Amniotic epithelial cell (primary cell): ENCODE measurements at places on chromosomes 1 and 21.
A peak's percentile ranks its signal among the peaks of the same experiment; 100 is the strongest.

- no peak for DNase-seq
Observed at GRCh38 chr1:62516600-62516999, 79.8 kb downstream of the USP1 start.

GRCh38 chr1:183783342-183783741 lies 21.6 kb upstream of the RGL1 start:
- peak; percentile 49 for DNase-seq

GRCh38 chr1:14367451-14367850 lies 231.0 kb upstream of the KAZN start:
- no peak for DNase-seq

GRCh38 chr1:200624679-200625335 lies 4.3 kb upstream of the KIF14 start:
- DNase-seq, result no peak

DNA sequence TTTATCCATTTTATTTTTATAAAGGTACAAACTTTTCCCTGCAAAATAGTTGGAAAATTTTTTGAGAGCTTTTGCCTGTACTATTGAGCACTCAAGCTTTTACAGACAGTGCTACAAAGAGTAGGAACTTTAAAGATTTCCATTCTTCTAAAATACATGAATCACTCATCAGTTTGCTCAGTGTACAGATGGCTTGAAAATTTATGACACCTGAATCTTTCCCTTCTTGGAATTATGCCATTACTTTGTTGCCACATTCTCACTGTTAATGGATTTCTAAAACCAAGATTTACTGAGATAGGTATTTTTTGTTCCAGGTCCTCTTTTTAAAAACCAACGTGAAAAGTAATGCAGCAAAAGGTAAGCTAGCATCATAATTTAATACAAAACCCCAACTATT lies 76.0 kb downstream of the GPATCH2 start:
- peak; percentile 20 for DNase-seq

- no peak for DNase-seq
Observed at GRCh38 chr1:111496398-111496797, 7.0 kb downstream of the ADORA3 start.

DNA sequence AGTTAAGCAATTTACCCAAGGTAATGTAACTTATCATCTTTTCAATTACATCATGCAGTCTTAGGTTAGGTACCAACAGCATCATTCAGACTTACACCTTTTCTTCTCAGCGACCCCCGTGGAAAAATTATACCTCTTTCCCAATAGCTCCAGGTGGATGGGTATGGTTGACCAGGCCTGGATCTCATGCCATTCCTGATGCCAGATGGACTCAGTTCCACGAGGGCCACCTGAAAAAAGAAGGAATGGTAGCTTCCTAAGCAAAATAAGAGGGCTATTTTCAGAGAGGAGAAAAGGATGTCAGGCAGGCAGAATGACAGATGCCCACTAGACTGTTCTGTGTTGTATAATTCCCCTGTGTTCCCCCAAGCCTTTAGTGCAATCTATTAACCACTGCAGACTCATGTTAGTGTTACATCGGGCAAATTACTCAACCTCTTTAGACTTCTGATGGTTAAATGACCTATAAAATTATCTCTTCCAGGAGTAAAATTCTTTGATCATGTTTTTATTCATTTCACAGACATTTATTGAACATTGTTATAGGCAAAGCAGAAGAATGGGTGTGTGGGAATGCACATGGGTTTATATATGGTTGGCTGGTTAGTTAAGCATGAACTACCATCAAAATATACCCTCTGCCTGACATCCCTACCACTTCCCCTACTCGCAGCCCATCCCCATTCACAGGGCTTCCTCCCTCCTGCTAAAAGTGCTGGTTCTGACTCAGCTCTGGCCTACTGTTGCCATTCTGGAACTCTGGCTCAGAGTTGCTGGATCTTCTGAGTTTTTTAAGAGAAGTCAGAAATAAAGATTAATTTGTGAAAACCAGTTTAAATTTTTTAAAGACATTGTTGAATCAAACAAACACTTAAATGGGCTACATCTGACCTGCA lies 10.6 kb upstream of the MYSM1 start:
- DNase-seq, result no peak

DNA sequence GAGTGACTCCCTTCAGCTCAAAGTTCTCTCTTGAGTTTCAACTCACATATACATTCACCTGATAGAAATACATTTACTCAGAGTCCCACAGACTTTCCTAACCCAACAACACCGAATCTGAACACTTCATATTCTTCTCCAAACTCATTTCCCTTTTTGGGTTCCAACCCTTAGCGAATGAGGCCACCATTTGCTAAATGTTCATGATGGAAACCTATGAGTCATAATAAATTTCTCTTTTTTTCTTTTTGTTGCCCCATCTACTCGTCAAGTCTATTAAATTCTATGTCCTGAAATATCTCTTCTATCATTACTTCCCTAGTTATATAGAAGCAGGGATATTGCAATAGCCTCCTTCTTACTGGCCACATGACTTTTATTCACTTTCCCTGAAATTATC lies 100.1 kb downstream of the HLX start:
- DNase-seq, result no peak

- DNase-seq, result no peak
Observed at GRCh38 chr1:25036117-25036546, 106.1 kb upstream of the RUNX3 start.

- DNase-seq, result no peak
Observed at GRCh38 chr1:107430540-107431228, 289.8 kb downstream of the NTNG1 start.

- no peak for DNase-seq
Observed at GRCh38 chr1:1950940-1951339, 31.9 kb upstream of the TMEM52 start.

GRCh38 chr1:209815490-209815889 lies 9.5 kb upstream of the IRF6 start:
- no peak for DNase-seq

GRCh38 chr1:205483372-205483771 lies 21.1 kb upstream of the CDK18 start:
- DNase-seq, result no peak

GRCh38 chr1:180988253-180988752 lies 34.4 kb downstream of the STX6 start:
- DNase-seq, result peak; percentile 51

- DNase-seq, result no peak
Observed at GRCh38 chr1:78068681-78069283, 23.0 kb downstream of the GIPC2 start.

DNA sequence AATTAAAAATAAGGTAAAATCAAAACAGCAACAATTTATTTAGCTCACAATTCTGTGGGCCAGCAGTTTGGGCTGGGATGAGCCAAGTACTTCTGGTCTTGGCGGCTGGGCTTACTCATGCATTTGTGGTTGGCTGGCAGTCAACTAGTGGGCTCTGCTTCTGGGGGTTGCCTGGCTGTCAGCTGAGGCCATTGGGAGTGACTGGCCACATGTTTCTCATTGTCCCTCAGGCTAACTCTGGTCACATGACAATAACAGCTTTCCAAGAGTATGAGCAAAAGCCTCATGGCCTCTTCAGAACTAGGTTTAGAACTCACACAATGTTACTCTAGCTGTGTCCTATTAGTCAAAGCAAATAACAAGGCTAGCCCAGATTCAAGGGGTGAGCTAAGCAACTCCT lies 15.6 kb upstream of the CHIA start:
- no peak for DNase-seq

DNA sequence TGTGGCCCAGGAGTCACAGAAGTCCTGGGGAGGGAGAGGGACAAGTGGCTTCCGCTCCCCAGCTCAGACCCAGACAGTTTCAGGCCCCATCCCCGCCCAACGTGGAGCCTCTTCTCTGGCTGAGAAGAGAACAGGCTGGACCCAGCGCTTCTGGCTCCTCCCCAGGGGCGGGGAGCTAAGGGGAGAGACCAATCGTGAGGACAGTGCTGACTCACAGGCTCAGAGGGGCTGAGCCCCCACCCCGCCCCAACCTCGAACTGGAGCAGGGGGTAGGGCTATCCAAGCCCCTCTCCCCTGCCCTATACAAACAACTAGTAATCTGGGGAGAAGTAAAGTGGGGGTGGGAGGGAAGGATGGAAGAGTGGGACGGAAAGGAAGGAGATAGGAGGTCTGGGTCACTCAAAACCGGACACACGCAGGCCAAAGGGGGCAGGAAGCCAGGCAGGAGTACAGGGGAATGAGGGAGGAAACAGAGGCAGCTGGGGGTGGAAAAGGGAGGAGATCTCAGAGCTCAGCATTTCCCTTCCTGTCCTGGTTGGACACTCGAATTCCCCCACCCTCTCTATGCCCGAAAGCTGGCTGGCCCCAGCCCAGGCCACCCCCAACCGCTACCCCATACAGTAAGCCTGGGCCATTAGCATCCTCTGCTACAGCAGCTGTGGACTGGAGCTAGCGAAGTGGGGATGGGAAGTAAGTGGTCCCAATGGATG lies at the start of gene SHC1:
SHC1 (minus strand) TSS at position 117 of the 710 bp plus-strand sequence. CDS start 221 bp downstream, outside the sequence.
- DNase-seq, result peak; percentile 86

GRCh38 chr21:31332525-31332924 lies 11.5 kb downstream of the TIAM1 start:
- DNase-seq, result no peak

GRCh38 chr1:228554107-228554506 lies 66.9 kb downstream of the RNF187 start:
- no peak for DNase-seq

DNA sequence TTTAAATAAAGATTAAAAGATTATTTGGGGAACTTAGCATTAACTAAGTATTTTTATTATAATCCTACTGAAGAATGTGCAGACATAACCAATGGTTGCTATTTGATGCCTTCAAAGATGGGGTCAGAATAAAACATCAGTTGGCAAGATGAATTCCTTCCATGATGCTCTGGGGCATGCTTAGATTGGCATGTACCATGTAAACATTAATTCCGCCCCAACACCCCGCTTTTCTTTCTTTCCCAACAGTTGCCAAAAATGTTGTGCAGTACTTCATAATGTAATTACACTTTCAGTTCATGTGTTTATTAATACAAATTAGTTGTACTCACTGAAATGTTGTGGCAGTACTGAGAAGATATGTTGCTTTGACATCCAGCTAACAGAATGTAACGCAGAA lies 82.6 kb downstream of the SPAG17 start:
- DNase-seq, result no peak

DNA sequence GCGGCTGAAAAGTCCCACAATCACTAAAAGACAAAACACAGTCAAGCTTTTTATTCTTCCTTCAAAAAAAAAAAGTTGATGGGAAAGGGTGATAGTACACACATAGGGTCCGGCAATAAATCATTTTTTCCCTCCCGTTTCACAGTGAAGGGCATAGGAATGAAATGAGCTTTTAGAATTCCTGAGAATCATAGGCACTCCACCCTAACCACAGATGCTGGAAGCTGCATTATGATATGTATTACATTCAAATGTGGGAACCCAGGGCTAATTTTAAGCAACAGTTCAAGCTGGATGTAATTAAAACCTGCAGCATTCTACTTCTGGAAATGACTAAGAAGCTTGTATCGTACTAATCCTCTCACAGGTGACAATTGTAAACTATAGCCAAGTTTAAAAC lies 75.7 kb upstream of the KCNJ15 start:
- DNase-seq, result peak; percentile 61

DNA sequence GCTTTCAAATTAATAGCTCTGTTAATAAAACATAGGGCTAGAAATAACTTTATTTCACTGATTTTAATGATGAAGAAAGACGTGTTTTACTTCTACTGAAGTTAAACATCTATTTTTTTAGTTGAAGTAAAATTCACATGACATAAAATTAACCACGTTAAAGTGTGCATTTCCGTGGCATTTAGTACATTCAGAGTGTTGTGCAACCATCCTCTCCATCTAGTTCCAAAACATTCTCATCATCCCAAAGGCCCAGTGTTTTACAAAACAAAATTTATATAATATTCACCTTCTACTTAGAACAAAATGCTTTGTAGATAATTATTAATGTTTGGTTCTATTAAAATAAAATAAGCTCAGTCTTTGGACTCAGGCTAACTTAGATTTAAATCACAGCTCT lies 108.5 kb upstream of the GNG12 start:
- peak; percentile 43 for DNase-seq

GRCh38 chr1:219629296-219629880 lies 16.5 kb upstream of the ZC3H11B start:
- DNase-seq, result no peak

DNA sequence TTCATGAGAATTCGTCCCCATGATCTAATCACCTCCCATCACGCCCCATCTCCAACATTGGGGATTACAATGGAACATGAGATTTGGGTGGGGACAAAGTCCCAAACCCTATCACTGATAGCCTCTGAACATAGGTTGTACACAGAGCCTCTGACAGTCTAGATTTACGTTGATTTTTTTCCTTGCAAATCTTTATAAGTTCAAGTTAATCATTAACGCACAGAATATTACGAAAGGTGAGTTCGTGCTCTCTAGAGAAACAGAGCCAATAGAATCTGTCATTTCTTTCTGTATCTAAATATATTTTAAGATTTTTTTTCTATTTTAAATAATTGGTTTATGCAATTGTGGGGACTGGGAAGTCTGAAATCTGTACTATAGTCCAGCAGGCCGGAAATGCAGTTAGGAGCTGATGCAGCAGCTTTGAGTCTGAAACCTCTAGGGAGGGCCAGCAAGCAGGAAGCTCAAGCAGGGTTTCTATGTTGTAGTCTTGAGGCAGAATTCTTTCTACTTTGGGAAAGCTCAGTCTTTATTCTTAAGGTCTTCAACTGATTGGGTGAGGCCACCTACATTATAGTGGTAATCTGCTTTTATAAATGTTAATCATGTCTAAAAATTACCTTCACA lies 61.0 kb downstream of the SELENOF start:
- no peak for DNase-seq

GRCh38 chr21:28220680-28221079 lies 772.0 kb downstream of the LTN1 start:
- peak; percentile 62 for DNase-seq

GRCh38 chr1:34845131-34845901 lies 14.2 kb downstream of the SMIM12 start:
- DNase-seq, result no peak

DNA sequence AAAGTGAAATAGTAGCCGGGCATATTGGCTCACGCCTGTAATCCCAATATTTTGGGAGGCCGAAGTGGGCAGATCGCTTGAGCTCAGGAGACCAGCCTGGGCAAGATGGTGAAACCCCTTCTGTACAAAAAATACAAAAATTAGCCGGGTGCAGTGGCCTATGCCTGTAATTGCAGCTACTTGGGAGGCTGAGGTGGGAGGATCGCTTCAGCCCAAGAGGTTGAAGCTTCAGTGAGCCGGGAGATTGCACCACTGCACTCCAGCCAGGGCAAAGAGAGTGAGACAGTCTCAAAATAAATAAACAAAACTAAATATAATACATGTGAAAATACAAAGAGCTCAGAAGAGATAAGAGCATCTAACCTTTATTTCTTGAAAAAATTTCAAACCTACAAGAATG lies 2.3 kb upstream of the MSTO1 start:
- no peak for DNase-seq
